ENCODE measurements at places on chromosomes 12 and 14.

DNA sequence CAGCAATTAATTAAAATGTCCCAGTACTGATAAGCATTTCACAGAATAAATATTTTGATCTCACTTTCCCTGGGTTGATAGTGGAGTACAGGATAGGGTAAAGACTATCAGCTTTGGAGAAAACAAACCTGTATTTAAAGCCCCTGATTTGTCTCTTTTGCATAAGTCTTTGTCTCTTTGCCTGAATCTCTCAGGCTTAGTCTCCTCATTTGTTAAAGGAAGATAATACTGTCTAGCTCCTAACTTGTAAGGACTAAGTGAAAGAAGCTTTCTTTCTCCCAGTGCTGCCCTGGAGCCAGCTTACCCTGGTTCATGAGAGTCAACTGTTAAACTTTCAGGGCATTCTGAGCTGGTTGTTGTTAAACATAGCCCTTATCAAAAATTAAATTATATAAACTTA, 5.5 kb upstream of the NR1H4 start:
- DNase-seq: no peak

- DNase-seq: peak; percentile 16
Measured at GRCh38 chr14:89669193-89669592, 252.2 kb upstream of the FOXN3 start.

GRCh38 chr14:93834699-93835371, 46.5 kb upstream of the PRIMA1 start:
- no peak for DNase-seq

- DNase-seq: no peak
Measured at GRCh38 chr12:42704810-42705401, 115.4 kb upstream of the PRICKLE1 start.

- DNase-seq: no peak
Measured at GRCh38 chr12:79426121-79426520, 264.6 kb downstream of the PAWR start.

GRCh38 chr12:12646483-12647072, 34.9 kb downstream of the CREBL2 start:
- DNase-seq: no peak

GRCh38 chr12:130872179-130873096, 572 bp downstream of the RAN start:
- DNase-seq: peak; percentile 53

DNA sequence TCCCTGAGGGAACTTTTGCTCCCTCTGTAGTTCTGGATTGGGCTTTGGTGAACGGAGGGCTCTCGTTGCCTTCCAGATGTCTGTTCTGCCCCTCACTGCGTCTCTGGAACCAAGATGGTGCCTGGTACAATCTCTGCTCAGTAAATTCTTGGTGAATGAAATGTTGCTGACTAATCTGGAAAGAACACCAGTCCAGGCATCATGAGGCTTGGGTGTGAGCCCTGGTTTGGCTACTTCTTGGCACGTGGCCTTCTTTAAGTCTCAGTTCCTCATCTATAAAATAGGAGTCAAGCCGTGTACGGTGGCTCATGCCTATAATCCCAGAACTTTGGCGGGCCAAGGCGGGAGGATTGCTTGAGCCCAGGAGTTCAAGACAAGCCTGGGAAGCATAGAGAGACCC, 4.3 kb downstream of the HHIPL1 start:
- DNase-seq: no peak

GRCh38 chr12:107399046-107399445, 286.6 kb upstream of the PWP1 start:
- DNase-seq: no peak

- no peak for DNase-seq
Measured at GRCh38 chr12:132356691-132357622, 27.6 kb upstream of the GALNT9 start.

DNA sequence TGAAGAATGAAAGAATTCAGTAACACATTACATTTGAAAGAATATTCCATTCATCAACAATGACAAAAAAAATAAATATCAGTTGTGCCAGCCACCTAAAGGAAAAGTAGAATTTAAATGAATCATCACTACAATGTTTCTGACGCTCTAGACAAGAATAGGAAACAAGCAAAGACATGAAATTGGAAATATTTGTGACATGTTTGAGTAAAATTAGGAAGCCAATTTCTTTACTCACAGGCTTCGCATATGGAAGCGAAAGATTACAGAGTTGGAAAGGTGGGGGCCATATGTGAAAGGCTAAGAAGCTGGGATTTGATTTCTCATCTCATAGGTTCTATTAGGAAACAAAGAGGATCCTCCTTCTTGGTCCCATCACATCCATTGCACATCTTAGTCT, 279.0 kb downstream of the IPO8 start:
- no peak for DNase-seq

DNA sequence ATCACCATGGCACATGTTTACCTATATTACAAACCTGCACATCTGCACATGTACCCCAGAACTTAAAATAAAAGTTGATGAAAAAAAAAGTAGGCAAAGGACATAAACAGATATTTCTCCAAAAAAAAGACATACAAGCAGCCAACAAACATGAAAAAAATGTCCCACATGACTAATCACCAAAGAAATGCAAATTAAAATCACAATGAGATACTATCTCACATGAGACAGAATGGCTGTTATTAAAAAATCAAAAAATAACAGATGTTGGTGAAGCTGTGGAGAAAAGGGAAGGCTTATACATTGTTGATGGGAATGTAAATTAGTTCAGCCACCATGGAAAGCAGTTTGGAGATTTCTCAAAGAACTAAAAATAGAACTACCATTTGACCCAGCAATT, 68.0 kb upstream of the FAR2 start:
- no peak for DNase-seq

GRCh38 chr14:74014299-74014698, 4.8 kb downstream of the ENTPD5 start:
- DNase-seq: no peak

DNA sequence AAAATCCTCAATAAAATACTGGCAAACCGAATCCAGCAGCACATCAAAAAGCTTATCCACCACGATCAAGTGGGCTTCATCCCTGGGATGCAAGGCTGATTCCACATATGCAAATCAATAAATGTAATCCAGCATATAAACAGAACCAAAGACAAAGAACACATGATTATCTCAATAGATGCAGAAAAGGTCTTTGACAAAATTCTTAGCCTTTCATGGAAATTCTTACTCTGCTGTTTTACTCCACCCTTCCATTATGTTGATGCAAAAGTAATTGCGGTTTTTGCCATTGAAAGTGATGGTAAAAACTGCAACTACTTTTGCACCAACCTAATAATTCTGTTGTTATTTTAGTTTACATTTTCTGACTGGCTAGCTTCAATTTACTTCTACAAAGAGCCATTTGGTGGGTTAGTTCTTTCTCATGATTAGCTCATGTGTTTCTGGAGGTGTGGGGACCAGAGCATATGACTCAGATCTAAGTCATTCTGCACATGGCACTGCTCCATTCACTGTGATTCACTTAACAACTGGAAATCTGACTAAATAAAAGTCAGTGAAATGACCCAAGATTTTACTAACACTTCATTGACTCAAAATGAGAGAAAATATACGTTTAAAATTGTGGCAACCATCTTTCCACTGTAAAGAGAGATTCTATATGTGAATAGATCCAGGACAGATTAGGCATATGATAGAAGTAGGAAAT, 99.9 kb downstream of the TMTC3 start:
- no peak for DNase-seq

DNA sequence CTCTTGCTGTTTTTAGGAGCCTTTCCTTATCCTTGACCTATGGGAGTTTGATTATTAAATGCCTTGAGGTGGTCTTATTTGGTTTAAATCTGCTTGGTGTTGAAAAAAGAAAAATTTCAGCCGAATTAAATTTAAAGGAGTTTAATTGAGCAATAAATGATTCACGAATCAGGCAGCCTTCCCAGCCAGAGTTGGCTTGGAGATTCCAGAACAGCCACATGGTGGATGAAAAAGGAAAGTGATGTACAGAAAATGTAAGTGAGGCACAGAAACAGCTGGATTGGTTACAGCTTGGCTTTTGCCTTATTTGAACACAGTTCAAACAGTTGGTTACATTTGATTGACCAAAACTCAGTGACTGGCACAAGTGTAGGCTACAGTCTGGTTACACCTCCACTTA, 69.7 kb downstream of the WASHC3 start:
- no peak for DNase-seq

GRCh38 chr14:39203659-39204606, 28.9 kb downstream of the PNN start:
- DNase-seq: no peak

DNA sequence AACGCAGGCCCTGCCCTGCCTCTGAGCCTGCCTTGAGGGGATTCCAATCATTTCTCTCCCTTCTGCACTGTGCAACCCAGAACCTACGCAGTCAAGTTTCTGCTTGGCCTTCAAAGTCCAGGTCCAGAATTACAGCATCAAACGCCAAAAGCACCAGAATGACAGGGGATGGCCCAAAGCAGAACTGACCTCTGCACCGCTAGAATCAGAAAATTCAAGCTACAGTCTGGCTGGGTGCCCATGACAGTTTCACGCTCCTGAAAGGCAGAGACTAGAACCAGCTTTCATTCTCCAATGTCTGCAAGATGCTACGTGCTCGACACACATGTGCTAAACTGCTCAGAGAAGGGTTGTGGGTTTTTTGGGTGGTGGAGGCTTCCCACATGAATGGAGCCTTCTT, 4.1 kb downstream of the CLMN start:
- no peak for DNase-seq

- DNase-seq: peak; percentile 56
Measured at GRCh38 chr14:70654632-70655031, 12.9 kb downstream of the TTC9 start.

DNA sequence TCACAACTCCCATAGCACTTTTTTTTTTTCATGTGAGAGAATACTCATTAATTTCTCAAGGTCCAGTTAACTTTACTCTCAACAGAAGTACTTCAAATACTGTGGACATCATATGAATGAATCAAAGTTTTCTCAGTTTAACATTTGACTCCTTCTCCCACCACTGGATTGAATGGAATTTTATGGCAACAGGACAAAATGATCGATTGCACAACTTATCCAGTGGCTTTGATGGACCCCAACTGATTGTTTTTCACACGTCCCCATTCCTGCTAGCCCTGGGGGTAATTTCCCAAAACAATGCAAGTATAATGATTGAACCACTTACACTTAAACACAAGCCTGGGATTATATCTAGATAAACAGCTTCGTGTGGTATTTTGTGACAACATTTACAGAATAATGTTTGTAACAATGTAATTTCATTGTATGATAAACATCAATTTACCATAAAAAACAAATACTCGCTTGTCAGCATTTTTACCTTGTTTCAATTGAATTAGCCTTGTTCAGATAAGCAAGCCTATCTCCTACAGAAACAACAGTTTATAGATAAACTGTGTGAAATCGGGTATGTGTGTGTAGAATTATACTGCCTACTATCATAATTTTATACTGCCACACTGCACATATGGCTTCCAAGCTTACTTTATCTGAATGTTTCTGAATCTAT, 60.9 kb downstream of the SOX5 start:
- DNase-seq: no peak

DNA sequence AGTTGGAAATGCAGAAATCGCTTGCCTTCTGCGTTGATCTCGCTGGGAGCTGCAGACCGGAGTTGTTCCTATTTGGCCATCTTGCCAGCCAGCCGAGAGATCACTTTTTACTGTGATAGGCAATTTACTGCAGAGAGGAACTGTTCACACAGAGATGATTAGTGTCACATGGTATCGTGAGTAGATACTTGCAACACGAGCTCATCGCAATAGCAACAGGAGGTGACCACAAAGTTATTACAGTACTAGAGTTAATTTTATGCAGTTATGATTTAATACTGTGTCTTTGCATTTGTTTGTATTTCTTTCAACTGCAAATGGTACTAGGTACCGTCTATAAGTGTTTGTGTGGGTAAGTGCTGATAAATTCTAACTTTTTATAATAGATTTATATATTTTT, 27.8 kb downstream of the NOPCHAP1 start:
- no peak for DNase-seq

- no peak for DNase-seq
Measured at GRCh38 chr12:12887471-12887870, 3.9 kb upstream of the GPRC5A start.

GRCh38 chr12:5525783-5526367, 94.0 kb downstream of the NTF3 start:
- DNase-seq: no peak

DNA sequence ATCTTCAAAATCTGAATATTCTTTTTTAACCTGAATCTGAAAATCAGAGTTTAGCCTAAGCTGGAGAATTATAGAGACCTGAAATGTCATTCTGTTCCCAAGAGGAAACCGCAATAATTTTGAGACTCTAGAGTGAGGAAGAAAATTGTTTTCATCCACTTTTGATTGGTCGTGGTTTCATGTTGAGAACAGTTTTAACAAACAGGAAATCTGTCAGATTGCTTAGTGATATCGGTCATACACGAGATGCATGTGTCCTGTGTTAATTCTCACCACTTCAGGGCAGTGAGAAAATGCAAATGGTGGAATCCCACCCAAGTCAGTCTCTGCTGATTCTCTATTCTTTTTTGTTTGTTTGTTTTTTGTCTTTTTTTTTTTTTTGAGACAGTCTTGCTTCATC, 1498.5 kb upstream of the TMEM132C start:
- DNase-seq: peak; percentile 72

DNA sequence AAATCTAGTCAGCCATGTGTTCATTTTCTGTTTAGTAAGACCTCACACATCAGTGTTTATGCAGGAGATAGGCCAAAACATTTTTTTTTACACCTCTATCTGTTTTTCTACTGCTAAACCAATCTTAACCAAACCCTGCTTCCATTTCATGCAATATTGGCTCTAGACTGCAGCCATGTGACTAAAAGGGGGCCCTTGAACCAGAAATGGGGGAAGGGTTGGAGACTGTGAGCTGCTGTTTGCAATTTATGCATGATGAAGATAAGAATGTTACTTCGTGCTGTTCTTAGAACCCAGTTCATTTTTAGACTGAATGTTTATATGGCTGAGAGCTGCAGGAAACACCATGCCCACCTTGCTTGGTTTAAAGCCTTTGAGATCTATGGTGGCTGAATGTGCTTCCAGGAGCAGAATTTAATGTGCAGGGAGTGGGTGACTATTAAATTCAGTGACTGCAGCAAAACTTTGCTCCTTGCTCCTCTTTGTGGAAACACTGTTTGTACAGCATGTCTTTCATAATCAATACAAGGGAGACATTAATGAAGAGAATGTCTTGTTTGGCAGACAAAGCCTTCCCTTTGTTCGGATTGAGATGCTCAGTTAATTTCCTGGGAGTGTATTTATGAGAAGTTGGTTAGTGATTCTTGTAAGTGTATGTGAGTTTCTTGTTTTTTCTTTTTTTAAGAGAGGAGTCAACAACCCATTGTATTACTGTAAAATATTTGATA, 53.6 kb downstream of the CHST11 start:
- no peak for DNase-seq
